ENCODE measurements at places on chromosomes 4 and X.

DNA sequence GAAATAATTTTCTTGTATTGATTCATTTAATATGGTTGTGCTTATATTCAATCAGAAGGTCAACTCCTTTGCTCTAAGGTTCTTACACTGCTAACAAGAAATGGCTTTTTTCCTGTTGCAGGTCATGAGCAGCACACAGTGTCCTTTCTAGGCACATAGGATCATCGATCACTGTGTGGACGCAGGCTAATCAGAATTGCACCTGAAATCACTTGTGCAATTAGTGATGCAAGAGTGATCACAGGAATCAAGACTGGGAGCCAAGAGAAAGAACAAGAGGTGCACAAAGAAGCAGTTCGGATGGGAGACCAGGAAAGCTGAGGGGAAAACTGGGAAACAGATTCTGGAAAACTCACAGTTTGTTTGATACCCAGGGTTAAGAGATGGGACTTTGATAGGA lies 21.1 kb downstream of the TDO2 start:
- no peak for DNase-seq

DNA sequence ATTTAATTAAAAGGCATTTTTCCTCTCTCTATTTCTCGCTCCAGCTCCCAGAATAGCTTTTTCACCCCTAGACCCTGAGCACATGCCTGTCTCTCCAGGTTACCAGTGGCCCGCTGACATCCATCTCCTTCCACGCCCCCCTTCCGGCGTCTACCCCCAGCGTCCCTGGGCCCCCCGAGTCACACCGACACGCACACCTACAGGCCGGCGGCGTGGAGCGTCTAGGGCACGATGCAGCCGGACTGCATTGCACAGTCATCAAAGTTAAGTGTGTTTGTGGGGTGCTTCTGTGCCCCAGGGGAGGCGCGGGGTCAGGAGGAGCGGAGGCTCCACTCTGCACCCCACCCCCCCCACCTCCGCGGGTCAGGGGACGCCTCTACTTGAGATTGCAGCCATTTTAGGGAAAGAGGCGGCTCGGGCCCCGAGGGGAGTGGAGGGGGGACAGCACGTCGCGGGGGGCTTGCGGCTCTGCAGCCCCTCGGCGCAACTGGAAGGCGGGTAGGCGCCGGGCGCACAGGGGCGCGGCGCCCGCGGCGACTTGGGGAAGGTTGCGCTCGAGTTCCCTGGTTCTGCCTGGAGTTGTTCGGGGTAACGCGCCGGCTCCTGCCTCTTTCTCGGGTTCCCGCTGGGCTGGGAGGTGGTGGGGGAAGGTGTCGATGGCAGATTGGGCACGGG lies 112.7 kb downstream of the DHX15 start:
- no peak for DNase-seq

DNA sequence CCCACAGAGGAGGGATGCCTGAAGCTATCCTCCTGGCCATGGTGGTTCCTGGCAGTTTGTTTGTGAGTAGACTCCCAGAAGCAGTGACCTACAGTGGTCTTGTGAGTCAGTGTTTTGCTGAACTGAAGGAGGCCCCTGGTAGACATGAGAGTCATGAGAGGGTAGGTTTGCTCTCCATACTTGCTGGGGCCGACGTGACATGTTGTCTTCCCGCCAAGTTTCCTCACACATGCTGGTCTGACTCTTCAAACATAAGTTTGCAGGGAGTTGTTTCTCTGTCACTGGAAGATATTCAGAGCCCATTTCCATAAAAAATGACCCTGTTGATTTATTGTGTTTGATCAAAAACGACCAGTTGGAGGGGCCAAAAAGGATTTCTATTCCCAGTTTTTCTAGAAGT lies 131.1 kb upstream of the SCML1 start:
- DNase-seq, result no peak

DNA sequence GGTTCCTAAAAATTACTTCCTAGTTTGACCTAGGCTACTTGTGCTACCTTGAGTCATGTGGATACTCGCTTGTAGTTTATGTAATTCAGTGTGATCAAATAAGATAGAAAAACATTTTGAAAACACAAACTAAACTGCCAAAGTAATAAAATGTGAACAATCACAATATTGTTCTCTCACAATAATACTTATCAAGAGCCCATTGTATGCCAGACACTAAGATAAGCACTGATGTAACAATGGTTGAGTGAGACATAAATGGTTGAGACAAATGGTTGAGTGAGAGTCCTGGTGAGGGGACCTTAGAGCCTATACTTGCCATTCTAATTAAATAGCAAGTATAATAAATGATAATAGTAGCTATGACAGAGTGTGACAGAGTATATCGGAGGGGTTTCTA lies 41.7 kb downstream of the RFC1 start:
- no peak for DNase-seq

GRCh38 chr4:104425948-104426347 lies 68.7 kb downstream of the CXXC4 start:
- no peak for DNase-seq

DNA sequence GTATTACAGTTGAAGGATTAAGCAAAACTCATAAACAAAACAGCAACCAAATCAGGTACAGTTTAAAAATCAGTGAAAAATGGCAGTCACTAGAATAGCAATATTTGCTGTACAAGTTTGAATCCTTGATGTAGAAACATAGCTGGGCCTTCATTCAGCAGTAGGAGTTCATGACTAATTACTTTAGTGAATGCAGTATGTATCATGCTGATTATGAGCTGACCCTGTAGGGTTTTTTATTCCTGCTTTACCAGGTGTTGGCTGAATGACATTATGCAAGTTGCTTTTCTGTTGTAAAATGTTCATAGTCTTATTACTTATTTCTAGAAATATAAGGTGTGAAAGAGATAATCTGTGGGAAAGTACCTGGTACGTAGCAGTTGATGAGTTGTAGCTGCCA lies 179.6 kb downstream of the CCSER1 start:
- no peak for DNase-seq

- no peak for DNase-seq
Observed at GRCh38 chr4:1535926-1536578, 129.8 kb upstream of the NKX1-1 start.

DNA sequence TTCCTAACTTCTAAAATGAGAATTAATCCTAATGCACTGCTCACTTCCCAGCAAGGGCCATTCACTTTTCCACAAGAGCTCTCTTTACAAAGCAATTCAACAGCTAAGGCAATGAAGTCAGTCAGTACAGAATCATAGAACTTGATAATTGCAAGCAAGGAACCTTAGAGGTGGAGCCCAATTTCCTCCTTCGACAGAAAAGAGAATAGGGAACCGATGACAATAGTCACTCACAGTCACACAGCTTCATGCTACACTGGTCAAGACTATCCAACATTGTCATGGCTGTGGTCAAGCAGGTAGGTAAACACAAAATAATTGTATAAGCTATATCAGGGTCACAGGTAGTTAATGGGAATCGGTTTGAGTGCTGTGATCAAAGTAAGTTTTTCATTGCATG lies 90.0 kb downstream of the ELOVL6 start:
- DNase-seq, result no peak

DNA sequence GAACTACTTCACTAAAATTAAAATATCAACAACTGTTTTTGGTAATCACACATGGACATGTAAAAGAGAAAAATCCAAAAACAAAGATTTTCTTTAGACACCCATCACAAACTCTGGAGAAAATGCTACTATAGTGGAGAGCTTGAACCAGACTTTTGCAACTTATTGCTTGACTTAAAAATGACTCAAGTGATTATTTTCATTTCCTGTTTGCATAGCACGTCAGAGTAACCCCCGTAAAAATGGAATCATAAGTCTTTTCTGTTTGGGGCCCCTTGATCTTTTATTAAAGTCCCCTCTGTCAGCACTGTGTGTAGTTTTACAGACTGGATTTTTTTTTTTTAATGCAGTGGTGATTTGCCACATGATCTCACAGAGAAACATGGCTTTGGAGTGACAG lies 79.5 kb downstream of the PRKG2 start:
- DNase-seq, result no peak

DNA sequence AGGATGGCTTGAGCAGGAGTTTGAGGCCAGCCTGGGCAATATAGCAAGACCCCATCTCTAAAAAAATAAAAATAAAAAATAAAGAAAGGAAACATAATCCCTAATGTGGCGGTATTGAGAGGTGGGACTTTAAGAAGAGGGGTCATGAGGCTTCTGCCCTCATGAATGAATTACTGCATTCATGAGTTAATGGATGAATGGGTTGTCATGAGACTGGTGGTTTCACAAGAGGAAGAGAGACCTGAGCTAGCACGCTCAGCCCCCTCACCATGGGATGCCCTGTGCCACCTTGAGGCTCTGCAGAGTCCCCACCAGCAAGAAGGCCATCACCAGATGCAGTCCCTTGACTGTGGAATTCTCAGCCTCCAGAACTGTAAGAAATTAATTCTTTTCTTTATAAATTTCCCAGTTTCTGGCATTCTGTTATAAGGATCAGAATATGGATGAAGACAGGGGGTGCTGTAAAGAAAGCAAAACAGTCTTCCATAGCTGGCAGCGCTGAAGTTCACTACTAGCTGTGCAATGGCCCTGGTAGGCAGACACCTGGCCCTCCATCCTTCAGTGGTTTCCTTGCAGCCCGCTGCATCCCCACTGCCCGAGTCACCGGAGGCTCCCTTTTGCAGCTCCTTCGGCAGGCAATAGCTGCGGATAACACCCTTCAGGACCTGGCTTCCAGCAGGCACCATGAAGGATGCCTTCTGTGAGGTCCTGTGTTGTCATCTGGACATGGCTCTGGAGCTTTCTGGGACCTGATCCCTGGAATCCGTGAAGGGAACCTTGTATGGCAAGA lies 44.8 kb upstream of the NSG1 start:
- DNase-seq, result no peak

GRCh38 chr4:24582235-24582832 lies 2.0 kb downstream of the DHX15 start:
- no peak for DNase-seq

DNA sequence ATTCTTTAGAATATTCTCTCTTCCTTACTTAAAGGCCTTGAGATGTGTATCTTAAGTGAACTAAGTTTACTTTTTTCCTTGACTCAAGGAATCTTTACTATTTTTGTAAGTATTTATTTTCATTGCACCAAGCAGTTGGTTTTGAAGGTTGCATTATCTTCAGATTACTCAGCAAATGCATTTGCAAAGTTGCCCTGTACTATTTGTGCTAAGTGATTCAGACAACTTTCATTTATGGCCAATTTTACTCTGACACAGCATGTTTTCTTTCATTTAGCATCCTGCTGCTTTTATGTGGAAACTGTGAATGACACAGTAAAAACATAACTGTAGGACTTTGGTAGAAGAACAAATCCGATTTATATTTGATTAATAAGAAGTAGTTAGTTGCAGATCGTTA lies 191.0 kb downstream of the CCSER1 start:
- no peak for DNase-seq

- no peak for DNase-seq
Observed at GRCh38 chr4:140641789-140642439, 73.2 kb upstream of the UCP1 start.

DNA sequence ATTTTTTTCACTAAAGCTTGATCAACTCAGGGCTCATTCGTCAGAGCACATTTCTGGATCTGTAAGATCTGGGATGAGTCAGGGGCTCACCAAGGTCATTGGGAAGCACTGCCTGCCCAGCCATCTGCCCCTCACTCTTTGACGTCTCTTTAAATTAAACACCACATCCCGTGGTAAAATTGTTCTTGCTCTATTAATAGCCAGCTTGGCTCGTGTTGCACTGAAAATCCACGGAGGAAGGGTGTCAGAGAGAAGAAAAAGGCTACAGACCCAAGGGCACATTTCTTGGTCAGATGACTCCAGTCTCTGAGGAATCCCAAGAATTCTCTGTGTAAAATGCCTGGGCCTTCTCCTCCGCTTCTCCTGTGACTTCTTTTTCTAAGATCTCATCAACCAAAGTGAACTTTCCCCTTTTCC lies 45.7 kb upstream of the GATB start:
- DNase-seq, result no peak

DNA sequence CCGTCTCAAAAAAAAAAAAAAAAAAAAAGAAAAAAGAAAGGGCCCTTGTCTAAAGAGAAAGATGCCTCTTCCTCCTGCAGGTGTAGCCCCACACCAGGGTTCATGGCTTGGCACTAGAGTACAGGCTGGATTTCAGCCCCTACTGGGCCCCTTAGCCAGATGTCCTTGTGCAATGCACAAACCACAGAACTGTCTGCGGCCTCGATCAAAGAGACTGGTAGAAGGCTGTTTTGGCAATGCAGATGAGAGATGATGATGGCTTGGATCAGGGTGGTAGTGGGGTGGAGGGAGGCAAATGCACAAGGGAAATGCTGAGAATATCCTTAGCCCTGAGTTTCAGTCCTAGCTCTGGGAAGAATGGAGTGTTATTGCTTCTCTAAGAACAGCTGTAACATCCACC lies 26.5 kb upstream of the TSR2 start:
- no peak for DNase-seq

DNA sequence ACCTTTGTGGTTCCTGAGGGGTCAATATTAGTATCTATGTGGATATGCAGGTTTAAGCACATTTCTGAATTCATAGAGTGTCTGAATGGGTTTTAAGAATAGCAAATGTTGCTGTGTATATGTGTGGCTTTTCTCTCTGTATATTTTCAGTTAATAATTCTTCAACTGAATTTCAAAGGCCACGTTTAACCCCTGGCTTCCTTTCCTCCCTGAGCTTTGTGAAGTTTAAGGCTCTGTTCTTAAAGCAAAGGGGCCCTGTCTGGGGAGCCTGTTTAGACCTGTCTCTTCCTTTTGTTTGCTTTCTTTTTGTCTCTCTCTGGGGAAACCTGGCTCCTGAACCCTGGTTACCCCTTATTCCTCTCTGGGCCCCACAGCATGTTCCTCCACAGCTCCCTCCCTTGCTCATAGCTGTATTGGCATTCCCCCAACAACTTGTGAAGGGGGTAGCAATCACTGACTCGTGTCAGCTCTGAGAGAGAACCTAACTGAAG lies 139.1 kb downstream of the COL4A6 start:
- no peak for DNase-seq

GRCh38 chr4:180363815-180364214 lies 1879.4 kb upstream of the TENM3 start:
- no peak for DNase-seq

DNA sequence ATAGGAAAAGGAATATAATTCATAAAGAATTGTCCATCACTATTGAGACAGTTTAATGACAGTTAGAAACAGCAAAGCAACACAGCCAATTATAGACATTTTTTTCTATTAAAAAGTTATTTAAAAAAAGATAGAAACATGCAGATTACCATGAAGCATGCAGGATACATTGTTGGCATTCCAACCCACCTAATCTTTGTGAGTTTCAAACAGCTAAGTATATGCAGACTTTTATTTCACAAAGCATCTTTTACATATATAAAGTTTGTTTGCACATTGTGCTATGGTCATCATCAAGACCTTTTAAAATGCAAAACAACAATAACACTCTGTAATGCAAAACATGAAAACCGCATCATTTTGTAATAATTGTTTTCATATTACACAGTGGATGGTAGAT lies 125.9 kb upstream of the ETNPPL start:
- no peak for DNase-seq

DNA sequence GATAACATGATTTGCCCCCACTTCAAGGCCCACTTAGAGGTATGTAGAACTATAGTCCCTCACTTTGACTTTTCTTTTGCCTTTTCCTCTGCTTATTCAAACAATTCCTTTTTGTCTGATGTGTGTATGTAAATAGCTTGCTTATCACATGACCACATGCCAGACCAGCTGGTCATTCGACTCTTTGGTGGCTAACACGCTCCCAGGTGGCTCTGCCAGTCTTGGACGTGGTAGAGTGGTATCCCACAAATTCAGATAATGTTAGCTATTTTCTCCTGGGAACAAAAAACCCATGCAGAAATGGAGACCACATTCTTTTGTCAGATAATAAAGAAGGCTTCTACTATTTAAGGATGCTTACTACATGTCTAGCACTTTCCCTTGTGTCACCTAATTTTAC lies 47.9 kb downstream of the ARHGAP24 start:
- no peak for DNase-seq

- no peak for DNase-seq
Observed at GRCh38 chr4:186839122-186840037, 115.7 kb upstream of the FAT1 start.

All from SHP77 (cell line).